ENCODE measurements at places on chromosomes 7 and 10.

- no peak for DNase-seq
Observed at GRCh38 chr10:68167586-68168189, 58.4 kb downstream of the MYPN start.

DNA sequence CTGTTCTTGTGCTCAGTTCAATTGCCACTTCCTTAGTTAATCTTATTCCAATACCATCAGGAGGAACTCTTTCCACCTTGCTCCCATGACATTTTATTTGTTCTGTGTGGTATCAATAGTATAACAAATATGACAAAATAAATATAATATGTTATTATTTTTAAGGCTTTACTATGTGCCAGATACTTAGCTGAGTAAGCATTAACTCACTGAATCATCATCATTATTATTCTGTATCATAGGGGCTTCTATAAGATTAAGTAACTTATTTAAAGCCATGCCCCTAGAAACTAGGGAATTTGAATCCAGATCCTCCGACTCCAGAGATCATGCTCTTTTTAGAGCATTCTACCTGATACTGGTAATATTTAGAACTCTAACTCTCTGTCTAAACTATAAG, 33.5 kb upstream of the SKAP2 start:
- DNase-seq = no peak

- no peak for DNase-seq
Observed at GRCh38 chr7:128255271-128255670, 14.2 kb downstream of the LEP start.

DNA sequence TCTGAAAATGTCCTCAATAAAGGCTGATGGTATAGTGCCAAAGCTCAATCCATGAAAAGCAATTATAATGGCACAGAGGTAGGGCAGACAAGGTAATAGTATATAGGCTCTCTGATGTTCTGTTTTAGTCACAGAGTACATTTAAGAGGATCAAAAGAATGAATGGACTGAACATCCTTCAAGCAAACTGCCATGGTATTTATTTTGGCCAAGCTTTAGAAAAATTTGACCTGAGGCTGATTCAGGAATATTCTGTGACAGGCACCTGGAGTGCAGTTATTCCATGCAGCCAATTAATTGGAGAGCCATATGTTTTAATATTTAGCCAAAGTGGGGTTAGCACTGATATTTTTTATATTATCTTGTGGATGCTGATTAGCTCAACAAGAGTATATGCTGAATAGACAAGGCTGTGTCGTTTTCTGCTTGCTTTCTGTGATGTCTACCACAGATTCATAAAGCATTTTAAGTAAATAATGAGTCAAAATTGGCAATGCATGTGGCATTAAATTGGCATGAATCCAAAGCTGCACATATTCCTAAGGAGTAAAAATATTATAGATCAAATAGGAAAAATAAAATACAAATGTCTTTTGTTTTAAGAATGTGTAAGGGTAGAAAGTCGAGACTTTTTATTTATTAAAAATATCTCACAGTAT, 177.4 kb downstream of the PCLO start:
- DNase-seq = no peak

- no peak for DNase-seq
Observed at GRCh38 chr10:82888809-82889455, 1013.9 kb downstream of the NRG3 start.

GRCh38 chr7:157499835-157500153, 163.0 kb downstream of the DNAJB6 start:
- DNase-seq = no peak

GRCh38 chr10:94361171-94361794, 1.5 kb downstream of the NOC3L start:
- DNase-seq = peak; percentile 7

DNA sequence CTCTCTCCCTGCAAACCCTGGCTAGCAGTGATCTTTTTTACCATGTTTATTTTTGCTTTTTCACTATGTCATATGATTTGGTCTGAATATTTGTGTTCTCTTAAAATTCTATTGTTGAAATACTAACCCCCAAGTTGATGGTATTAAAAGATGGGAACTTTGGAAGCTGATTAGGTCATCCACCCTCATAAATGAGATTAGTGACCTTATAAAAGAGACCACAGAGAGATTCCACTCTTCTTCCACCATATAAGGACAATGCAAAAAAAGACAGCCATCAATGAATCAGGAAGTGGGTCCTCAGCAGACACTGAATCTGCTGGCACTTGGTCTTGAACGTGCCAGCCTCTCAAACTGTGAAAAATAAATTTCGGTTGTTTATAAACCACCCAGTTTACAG, 112.8 kb upstream of the KCND2 start:
- no peak for DNase-seq

DNA sequence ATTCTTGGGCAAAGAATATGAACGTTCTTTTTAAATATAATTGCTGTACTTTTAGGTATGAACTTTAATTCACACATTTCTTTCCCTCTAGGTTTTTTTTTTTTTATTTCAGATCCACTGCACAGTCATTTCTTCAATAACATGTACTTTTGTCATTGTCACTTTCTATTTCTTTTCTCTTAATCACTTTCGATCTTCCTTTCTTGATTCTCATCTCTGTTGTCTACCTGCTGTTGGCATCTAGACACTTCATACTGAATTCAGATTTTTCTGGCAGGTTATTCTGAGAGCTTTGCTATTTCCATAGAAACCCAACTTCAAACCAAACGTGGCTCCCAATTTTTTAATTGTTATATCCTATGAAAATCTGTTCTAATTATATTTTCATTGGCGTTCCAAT, 211.7 kb upstream of the KLF6 start:
- no peak for DNase-seq

GRCh38 chr10:79192677-79193003, 123.9 kb downstream of the ZMIZ1 start:
- peak; percentile 59 for DNase-seq

DNA sequence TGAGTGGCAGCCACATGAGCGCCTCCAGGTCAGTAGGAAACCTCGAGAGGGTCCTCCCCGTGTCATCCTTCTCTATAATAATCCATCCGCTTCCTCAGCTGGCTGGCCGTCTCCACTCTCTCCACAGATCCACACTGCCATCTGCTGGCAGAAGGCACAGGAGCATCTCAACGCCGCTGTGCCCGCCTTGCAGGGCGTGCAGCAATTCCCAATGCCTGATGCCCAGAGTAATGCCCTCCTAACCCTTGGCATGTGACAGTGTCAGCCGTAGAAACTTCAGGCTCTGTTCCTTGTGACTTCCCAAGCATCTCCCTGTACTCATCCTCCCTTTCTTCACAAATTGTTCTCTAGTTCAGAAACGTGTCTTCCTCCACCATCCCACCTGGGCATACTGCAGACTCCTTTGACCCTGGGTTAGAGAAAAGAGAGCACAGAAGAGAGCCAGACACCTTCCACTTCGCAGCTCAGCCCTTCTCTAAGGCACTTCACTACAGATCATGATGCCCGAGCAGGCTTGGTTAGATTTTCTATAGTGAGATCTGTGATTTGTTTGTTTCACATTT, 70.8 kb downstream of the XPNPEP1 start:
- peak; percentile 66 for DNase-seq

Data from hepatic stellate cell (primary cell).